Muscle of back (tissue), 13 donors: ENCODE measurements at places on chromosomes 3 and 15. TPM values are rescaled to one million over a fixed set of nuclear protein-coding genes. Genes with fewer than 3 reads are reported as not detected.

ZNF197 gene
- 19.5 TPM for polyA plus RNA-seq

PRTG gene
- polyA plus RNA-seq, result 4.6 TPM

CEP19 gene
- 2.3 TPM for polyA plus RNA-seq

GOLGA6L7 gene
- polyA plus RNA-seq, result 0.08 TPM

CHDH gene
- polyA plus RNA-seq, result 0.98 TPM

SLC2A2 gene
- not detected for polyA plus RNA-seq

CCR9 gene
- polyA plus RNA-seq, result not detected
